ENCODE measurements at places on chromosomes 1 and 21. TPM values are rescaled to one million over a fixed set of nuclear protein-coding genes. Genes with fewer than 3 reads are reported as not detected.
A peak's percentile ranks its signal among the peaks of the same experiment; 100 is the strongest.

GRCh38 chr21:40433538-40433937 lies 413.4 kb downstream of the DSCAM start:
- H3K36me3 ChIP-seq, result no peaks in the 10 kb centered on the region
- H3K4me1 ChIP-seq, result no peaks in the 10 kb centered on the region
- no peaks in the 10 kb centered on the region for H3K27me3 ChIP-seq
- DNase-seq, result no peak
- H3K4me3 ChIP-seq, result no peak overlapping the region
- no peak overlapping the region for H3K27ac ChIP-seq

Gene RNU1-1
- total RNA-seq, result under 0.01 TPM

DNA sequence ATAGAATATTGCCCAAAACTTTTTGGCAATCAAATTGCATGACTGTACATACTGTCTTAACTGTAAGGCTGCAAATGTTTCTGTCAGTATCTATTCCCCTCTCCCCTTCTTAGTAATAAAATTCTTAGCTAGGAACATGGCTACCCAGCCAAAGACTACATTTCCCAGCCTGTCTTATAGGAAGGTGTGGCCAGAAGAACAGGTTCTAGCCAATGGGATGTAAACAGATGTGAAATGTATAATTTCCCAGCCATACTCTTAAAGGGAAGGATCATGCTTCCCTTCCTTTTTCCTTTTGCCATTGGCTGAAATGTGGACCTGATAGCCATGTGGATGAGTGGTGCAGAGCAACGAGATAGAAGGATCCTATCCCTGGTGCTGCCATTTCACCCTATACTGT lies 7.0 kb upstream of the HIVEP3 start:
- no peak overlapping the region for H3K27ac ChIP-seq
- no peak overlapping the region for H3K4me3 ChIP-seq
- DNase-seq, result peak; percentile 13
- H3K27me3 ChIP-seq, result no peaks in the 10 kb centered on the region
- H3K36me3 ChIP-seq, result no peaks in the 10 kb centered on the region
- no peaks in the 10 kb centered on the region for H3K4me1 ChIP-seq

DNA sequence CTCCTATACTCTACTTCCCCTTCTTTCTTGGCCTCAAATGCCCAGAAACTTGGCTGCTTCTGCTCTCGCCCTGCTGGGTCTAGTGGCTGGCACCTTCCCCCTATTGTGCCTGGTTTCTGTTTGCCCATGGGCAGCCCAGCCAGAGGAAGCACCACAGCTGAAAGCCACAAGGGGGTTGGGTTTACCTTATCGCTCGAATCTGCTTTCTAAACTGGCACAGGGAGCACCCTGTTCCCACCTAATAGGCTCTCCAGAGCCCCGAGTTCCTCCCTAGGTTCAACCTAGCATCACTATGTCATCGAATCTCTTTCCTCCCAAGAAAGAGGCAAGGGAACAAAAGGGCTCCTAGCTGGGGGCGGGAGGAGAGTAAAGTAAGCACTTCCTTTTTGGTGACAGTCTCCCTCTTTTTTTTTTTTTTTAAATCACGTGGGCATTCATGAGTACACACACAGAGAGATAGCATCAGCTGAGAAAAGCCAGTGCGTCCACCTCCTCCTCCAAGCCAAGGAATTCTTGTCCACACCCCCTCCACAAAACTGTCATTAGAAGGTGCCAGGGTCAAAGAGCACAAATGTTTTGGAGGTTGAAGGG lies 72.8 kb downstream of the PLEKHA6 start:
- H3K36me3 ChIP-seq, result no peaks in the 10 kb centered on the region
- H3K27me3 ChIP-seq, result peaks cover 2% of the 10 kb centered on the region
- H3K4me3 ChIP-seq, result no peak overlapping the region
- DNase-seq, result no peak
- peaks cover 16% of the 10 kb centered on the region for H3K4me1 ChIP-seq
- no peak overlapping the region for H3K27ac ChIP-seq

- peak; percentile 95 for DNase-seq
- no peaks in the 10 kb centered on the region for H3K4me1 ChIP-seq
- H3K27ac ChIP-seq, result peak overlapping the region; percentile 16
- H3K36me3 ChIP-seq, result no peaks in the 10 kb centered on the region
Observed at GRCh38 chr1:200512191-200512590, 102.4 kb upstream of the ZNF281 start.

DNA sequence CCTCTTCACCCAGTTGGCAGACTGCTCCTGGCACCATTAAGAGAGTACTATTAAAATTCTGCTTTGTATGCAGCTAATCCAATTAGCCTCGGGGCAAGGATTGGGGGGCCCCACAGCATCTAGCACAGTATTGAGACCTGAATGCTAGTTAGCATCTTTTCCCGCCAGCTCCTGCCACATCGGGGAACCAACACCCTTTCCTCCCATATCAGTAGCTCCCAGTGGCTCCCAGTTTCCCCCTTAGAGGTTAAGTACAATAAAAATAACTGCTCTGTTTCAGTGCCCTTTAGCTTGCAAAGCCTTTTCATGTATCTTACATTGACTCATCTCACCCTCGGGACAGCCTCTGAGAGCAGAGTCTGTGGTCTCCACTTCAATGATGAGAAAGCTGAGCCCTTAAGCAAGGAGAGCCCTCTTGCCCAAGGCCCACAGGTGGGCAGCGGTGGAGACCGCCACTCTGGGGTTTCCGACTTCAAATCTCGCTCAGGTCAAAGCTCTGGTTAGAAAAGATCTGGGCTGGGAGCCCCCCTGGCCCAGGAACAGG lies 4.2 kb upstream of the PMVK start:
- H3K27ac ChIP-seq, result no peak overlapping the region
- no peak for DNase-seq
- peaks cover 2% of the 10 kb centered on the region for H3K4me1 ChIP-seq
- H3K36me3 ChIP-seq, result peaks cover 12% of the 10 kb centered on the region
- H3K27me3 ChIP-seq, result no peaks in the 10 kb centered on the region
- no peak overlapping the region for H3K4me3 ChIP-seq

GRCh38 chr21:31629972-31630711 lies 29.4 kb upstream of the SOD1 start:
- H3K27ac ChIP-seq, result no peak overlapping the region
- peaks cover 1% of the 10 kb centered on the region for H3K27me3 ChIP-seq
- peak; percentile 93 for DNase-seq
- no peaks in the 10 kb centered on the region for H3K36me3 ChIP-seq

GRCh38 chr1:27143401-27143800 lies 11.5 kb downstream of the SLC9A1 start:
- H3K27ac ChIP-seq, result no peak overlapping the region
- DNase-seq, result peak; percentile 66
- no peaks in the 10 kb centered on the region for H3K27me3 ChIP-seq
- H3K4me3 ChIP-seq, result no peak overlapping the region

DNA sequence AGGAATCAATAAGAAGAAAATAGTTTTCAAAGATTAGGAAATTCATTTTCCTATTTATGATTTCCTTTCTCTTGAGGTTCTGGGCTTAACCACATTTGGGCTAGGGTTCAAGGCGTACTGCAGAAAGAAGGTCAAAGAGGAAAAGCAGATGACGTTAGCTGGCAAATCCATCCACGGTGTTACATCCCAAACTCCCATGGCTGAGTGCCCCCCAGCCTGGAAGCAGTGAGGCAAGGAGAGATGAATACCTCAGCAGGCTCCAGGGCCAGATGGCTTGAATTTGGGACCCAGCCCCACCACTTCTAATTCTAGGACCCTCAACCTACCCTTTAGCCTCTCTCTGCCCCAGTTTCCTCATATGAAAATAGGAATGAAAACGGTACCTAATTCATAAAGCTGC lies 17.7 kb downstream of the SUSD4 start:
- no peaks in the 10 kb centered on the region for H3K36me3 ChIP-seq
- H3K27ac ChIP-seq, result no peak overlapping the region
- DNase-seq, result no peak
- H3K4me1 ChIP-seq, result no peaks in the 10 kb centered on the region
- H3K27me3 ChIP-seq, result peaks cover 26% of the 10 kb centered on the region
- no peak overlapping the region for H3K4me3 ChIP-seq

DNA sequence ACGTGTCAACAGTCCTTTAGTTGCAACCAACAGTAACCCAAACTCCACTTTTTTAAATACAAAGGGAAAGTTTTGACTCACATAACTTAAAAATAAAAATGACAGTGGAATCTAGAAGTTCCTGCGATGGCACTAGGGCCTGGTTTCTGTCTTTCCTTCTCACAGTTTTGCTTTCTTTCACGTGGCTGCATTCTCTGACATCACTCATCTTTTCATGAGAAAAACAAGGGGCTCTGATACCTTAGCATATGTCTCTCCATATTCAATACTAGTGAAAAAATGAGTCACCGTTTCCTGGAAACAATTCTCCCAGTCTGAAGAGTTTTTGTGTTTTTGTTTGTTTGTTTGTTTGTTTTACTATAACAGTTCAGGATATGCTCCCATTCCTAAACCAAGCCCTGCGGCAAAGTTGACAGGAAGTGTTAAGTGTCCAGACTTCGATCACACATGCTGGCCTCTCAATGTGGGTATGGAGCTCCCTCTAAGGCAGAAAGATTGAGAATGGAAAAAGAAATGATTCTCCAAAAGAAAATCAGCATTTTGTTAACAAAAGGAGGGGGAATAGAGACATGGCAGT lies 483.3 kb downstream of the TTLL7 start:
- H3K27me3 ChIP-seq, result no peaks in the 10 kb centered on the region
- H3K36me3 ChIP-seq, result no peaks in the 10 kb centered on the region
- no peak overlapping the region for H3K4me3 ChIP-seq
- H3K27ac ChIP-seq, result no peak overlapping the region
- DNase-seq, result no peak
- H3K4me1 ChIP-seq, result no peaks in the 10 kb centered on the region

GRCh38 chr1:150233359-150234308 lies 2.3 kb downstream of the ANP32E start:
- peak overlapping the region; percentile 54 for H3K4me3 ChIP-seq
- H3K27me3 ChIP-seq, result no peaks in the 10 kb centered on the region
- DNase-seq, result peak; percentile 12
- H3K36me3 ChIP-seq, result no peaks in the 10 kb centered on the region
- 0 out of 2 replicates have a peak, but pooled peaks cover 3% of the 10 kb centered on the region for H3K4me1 ChIP-seq
- H3K27ac ChIP-seq, result peak overlapping the region; percentile 84

- no peak overlapping the region for H3K4me3 ChIP-seq
- no peak overlapping the region for H3K27ac ChIP-seq
- H3K4me1 ChIP-seq, result no peaks in the 10 kb centered on the region
- no peaks in the 10 kb centered on the region for H3K36me3 ChIP-seq
- peak; percentile 37 for DNase-seq
- H3K27me3 ChIP-seq, result peaks cover 61% of the 10 kb centered on the region
Observed at GRCh38 chr1:47710329-47711071, 272.7 kb downstream of the FOXD2 start.

DNA sequence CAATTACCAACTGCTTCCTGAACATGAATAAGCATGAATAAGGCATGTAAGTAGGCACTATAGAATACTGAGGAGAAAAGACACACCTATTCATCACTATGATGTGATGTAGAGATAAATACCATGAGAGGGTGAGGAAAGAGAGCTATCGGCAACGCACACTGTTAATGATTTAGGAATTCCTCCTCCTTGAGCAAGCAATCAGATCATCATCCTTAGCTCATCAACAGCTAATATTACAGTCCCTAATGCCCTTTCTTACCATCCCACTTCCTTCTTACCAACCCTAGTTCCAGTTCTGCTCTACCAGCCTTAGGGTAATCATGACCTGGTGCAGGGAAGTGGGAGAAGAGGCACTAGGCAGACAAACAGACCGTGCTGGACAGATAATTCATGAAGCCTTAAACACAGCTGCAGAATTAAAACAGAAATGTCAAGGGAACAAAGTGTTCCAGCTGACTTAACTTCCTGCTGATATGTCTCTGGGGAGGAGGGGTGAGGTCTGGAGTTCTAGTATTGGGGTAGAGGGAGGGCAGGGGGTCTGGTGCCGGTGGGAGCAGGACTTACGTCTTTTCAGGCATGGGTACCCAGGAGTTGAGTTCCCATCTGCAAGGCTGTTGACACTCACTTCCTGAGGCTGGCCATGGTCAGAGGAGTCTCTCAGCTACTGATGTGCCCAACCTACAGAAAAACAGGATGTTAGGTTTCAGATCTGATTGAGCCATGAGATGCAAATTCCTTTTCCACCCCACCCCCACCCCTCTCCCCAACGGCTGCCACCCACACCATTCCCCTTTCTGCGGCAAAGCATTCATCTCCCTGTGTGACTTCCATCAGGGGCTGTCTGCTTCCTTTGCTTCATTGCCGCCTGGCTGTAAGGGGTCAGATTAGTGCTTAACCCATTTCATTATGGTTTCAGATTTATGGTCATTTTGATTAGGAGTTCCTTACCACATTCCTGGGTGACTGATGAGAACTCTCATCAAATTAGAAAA lies 12.6 kb upstream of the RCSD1 start:
- H3K27ac ChIP-seq, result no peak overlapping the region
- H3K4me3 ChIP-seq, result no peak overlapping the region
- no peaks in the 10 kb centered on the region for H3K36me3 ChIP-seq
- H3K4me1 ChIP-seq, result 0 out of 2 replicates have a peak, but pooled peaks cover 4% of the 10 kb centered on the region
- H3K27me3 ChIP-seq, result peaks cover 3% of the 10 kb centered on the region

GRCh38 chr1:27658951-27659496 lies 13.0 kb downstream of the IFI6 start:
- no peaks in the 10 kb centered on the region for H3K36me3 ChIP-seq
- no peak overlapping the region for H3K27ac ChIP-seq
- peak; percentile 55 for DNase-seq
- no peak overlapping the region for H3K4me3 ChIP-seq
- H3K27me3 ChIP-seq, result no peaks in the 10 kb centered on the region
- H3K4me1 ChIP-seq, result peaks cover 15% of the 10 kb centered on the region

Gene CNR2
- not detected for total RNA-seq

Gene CDCA8
- 6.1 TPM for total RNA-seq

DNA sequence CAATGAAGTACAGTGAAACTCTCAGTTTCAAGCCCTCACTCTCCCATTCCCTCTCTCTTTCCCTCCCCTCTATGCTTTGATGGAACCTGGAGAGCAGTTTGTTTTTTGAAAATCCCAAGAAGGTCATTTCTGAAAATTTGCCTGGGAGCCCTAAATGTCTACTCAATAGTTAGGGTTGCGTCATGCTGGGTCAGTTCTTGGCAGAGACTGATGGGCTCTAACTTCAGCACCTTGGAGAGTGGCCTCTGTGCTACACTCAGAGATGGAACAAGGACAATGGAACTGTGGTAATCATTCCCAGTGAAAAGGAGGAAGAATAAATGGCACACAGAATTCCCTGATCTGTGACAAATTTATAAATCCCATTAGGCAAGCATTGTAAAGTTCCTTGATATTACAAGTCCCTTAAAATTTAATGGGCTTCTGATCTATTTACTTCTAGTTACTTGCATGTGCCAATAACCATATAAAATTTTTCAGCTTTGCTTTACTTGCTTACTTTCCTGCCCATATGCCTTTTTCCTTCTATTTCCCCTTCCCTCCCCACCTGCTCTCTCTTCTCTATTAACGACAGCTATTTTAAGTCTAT lies 182.9 kb upstream of the KCND3 start:
- no peaks in the 10 kb centered on the region for H3K4me1 ChIP-seq
- no peaks in the 10 kb centered on the region for H3K27me3 ChIP-seq
- no peak overlapping the region for H3K27ac ChIP-seq
- H3K36me3 ChIP-seq, result no peaks in the 10 kb centered on the region

- H3K4me1 ChIP-seq, result no peaks in the 10 kb centered on the region
- no peak overlapping the region for H3K27ac ChIP-seq
- no peaks in the 10 kb centered on the region for H3K36me3 ChIP-seq
- H3K4me3 ChIP-seq, result no peak overlapping the region
- H3K27me3 ChIP-seq, result peaks cover 27% of the 10 kb centered on the region
- no peak for DNase-seq
Observed at GRCh38 chr1:167496797-167497619, 21.3 kb downstream of the CD247 start.
